ENCODE measurements at places on chromosomes 1 and 21.

GRCh38 chr21:39518055-39518846 is 66.5 kb downstream of the SH3BGR start:
- no peak for DNase-seq

DNA sequence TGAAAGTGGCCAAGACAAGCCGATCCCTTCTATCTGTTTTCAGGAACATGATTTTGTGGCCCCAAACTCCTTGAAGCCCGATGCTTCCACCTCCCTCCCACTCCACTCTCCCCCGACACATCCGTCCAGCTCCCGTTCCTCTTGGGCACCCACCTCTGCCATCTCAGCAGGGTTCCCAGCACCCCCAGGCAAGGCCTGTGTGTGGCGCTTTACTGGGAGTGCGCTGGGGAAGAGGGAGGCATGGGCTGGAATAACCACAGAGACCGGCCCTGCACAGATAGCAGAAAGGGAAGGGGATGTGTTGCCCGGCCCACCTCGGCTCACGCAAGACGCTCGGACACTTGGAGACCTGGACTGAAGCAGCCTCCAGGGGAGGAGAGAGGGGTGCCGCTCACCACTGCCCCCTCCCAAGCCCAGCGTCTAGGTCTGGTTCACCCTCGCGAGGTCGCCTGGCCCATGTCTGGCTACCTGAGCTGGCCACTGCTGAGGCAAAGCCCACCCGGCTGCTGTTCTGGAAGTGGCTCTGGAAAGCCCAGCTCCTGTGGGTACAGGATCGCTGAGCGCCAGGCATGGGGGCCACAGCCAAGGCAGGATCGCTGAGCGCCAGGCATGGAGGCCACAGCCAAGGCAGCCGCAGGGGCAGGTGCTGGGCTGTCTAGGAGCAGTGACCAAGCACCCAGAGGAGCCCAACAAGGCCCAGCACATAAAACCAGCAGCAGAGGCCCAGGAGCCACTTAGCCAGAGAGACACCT is 23.8 kb upstream of the COL18A1 start:
- DNase-seq: no peak

DNA sequence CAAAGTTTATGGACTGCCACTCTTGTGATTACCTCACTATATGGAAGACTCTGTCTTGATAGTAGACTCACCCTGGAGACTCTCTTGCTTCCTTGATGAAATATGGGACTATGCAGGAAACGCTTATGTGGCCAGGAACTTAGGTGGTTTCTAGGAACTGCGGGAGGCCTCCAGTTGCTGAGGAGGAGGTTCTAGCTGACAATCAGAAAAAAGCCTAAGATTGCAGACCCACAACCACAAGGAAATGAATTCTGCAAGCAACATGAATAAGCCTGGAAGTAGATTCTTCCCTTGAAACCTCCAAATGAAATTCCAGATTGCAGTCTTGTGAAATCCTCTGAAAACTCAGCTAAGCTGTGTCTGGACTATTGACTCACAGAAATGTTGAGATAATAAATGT is 88.9 kb upstream of the COL11A1 start:
- DNase-seq: no peak

- no peak for DNase-seq
Measured at GRCh38 chr21:45155910-45156309, 81.5 kb downstream of the ADARB1 start.

- no peak for DNase-seq
Measured at GRCh38 chr1:95286479-95286878, 52.5 kb downstream of the RWDD3 start.

- no peak for DNase-seq
Measured at GRCh38 chr1:7536891-7537591, 234.1 kb upstream of the VAMP3 start.

DNA sequence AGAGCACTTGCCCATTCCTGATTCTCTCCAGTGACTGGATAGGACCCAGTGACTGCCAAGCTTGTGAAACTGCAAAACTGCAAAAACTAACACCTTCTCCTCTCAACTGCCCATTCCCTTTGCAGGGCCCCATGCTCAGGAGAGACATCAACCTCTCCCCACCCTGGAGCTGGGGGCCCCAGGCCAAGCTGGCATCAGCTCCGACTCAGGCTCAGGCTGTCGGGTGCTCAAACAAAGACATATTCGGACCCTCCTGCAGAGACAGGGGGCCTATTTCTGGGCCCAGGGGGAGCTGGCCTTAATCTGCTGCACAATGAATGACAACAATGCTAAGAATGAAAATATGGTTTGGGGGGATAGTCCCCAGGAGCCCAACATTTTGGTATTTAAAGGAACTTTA is 11.8 kb downstream of the LMX1A start:
- no peak for DNase-seq

DNA sequence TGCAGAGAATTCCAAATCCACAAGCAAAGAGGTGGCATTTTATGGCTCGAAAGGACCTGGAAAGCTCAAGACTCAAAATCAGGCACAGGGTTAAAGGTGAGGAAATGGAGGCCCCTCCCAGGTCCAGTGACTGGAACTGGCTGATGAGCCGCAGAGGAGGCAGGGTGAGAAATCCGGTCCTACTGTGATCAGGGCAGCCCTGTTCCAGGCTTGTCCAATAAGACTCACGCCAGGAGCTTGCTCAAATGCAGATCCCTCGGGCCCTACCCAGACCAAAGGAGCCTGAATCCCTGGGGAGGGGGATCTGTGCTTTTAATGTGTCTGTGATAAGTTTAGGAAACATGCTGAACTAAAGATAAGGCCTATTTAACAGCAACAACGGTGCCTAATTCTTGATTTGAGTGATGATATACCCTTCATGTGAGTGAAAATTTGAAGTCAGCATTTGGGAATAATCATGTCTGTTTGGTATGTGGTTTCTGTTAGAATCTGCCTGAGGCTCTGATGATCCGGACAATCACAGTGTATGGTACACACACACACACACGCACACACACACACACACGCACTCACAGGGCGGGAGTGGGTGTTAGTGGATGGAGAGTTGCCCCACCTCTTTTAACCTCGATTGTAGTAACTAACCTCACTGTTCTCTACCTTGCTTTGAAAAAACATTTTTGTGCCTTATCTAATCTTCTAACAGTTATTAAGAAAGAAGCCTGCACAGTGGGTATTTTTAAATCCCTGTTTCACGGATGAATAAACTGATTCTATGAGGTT is 54.1 kb upstream of the LYST start:
- no peak for DNase-seq

GRCh38 chr21:15354516-15354915 is 289.7 kb upstream of the NRIP1 start:
- no peak for DNase-seq

- DNase-seq: no peak
Measured at GRCh38 chr1:145884675-145885074, 991 bp downstream of the ANKRD35 start.

- no peak for DNase-seq
Measured at GRCh38 chr1:236800002-236800620, 5.0 kb downstream of the MTR start.

- DNase-seq: no peak
Measured at GRCh38 chr1:152107031-152107983, 7.9 kb downstream of the TCHH start.

GRCh38 chr1:61004262-61005003 is 77.9 kb upstream of the NFIA start:
- no peak for DNase-seq

- no peak for DNase-seq
Measured at GRCh38 chr1:225602590-225603206, 50.2 kb downstream of the ENAH start.

DNA sequence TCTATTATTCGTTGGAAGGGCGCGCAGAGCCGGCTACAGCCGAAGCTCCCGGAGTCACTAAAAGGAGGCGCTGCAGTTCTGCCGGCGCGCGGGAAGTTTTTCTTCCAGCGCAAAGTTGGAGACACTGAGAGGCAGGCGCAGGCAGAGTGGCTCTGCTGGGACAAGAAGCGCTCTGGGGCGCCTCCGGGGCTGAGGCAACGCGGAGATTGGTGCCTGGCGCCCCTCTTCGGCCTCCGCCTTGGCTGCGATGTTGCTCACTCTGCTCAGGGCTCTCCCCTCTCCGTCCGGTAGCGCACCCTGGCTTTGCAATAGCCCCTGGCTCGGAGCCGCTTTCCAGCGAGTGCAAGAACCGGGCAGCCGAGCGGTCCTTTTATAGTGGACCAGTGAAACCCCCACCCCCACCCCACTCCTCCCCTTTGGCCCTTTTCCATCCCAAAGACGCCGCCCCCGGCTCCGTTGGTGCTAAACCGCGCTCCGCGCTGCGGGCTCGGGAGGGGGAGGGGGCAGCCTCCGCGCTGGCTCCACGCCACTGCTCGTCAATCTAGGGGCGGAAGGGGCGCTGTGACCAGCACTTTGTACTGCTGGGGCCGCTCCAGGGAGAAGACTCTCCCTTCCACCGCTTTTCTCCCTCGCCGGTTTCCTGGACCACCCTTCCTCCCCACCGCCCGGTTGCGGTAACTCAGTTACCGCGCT is at the start of gene ADAMTS1:
TSS of gene ADAMTS1 (minus strand) at position 344 of the 693 bp plus-strand sequence. CDS start 455 bp downstream, outside the sequence.
- DNase-seq: peak; percentile 74

DNA sequence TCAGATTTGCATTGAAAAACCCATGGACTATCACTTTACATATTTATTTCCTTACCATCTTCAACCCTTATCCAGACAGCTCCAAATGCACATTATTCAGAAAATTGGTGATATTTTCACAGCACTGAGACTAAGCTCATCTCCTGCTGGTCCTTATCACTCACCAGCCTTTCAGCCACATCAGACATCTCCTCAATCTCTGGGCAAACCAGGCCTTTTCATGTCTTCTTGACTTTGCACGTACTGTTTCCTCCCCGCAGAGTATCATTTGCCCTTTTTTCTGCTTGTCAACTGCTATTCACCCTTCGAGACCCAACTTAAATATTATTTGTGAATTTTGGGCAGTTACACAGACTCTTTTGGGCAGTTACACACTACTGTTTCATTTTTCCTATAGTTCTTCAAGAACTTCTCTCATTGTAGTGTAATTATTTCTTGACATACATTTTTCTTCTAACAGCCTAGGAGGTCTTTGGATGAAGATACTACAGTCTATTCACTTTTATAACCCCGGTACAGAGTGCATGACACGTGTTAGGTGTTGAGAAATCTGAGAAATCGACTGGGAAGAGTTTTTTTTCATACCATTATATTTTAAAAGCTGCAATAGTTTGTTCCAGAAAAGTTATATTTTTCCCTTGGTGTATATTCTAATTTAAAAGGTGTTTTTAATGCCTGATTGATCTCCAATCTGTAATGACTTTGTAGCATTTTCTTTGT is 98.0 kb downstream of the FGGY start:
- no peak for DNase-seq

- DNase-seq: no peak
Measured at GRCh38 chr1:84540759-84541158, 33.5 kb downstream of the CTBS start.

GRCh38 chr1:219626865-219627264 is 14.0 kb upstream of the ZC3H11B start:
- no peak for DNase-seq

DNA sequence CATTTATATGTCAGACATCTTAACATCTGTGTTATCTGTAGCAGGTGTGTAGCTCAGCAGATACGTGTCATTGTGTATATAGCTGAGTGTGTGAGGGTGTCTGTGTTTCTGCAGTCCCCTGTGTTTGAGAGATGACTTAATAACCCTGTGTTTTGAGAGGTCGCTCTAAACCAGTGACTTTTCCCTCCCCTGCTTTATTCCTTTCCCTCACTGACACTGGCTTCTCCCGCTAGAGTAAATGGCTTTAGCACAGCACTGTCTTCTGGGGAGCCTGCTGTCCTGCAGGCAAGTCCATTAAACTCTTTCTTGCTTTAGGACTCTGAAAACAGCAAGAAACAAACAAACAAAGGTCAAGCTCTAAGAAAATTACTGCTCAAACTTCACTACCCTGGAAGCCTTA is 53.0 kb downstream of the VANGL1 start:
- no peak for DNase-seq

DNA sequence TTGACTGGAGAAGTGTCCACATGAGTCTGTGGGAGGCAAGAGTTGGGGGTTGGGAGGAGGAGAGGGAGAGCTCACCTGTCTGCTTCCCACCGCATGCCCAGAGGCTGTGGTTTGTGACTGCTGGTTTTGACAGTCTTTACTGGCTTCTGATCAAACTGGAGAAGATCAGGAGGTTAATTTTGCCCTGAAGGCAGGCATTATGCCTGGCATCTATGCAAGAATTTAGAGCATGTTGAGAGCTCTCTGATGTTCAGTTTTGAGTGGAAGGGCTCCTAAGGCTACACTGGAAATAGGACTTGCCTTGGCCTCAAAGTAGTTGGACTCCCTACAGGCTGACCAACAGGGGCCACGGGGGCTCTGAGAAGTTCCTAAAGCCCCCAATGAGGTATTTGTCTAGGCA is 101.6 kb downstream of the TLR5 start:
- no peak for DNase-seq

- no peak for DNase-seq
Measured at GRCh38 chr1:203663294-203663693, 36.7 kb downstream of the ATP2B4 start.

DNA sequence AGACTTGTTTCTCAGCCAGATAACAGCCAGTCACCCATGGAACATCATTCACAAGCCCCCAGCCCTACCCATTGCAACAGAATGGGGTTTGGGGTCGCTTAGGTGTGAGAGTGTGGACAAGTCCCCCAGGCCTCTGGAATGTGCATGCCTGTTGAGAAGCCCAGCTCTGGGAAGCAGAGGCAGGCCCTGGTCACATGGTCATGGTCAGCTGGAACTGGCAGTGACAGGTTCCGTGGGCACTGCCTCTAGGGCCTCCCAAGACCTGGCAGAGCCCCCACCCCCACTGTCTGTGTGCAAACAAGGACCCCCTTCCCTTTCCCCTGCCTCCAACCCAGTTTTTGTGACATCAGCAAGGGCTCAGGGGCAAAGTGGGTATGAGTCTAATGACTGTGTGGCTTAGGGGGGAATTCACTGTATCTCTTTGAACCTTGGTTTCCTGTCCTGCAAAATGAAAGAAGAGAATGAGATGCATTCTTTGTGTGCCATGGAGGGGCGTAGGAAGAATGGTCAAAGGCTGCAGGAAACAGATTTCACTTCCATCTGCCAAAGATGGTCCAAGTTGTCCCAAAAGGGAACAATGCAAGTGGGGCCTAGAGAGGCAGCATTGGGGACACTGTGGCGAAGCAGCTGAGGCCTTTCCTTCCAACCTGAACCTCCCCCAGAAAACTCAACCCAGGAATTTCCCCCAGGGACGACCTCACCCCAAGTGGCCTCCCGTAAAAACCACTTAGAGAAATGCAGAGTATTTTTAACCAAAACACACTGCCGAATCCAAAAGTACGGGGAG is 34.7 kb upstream of the SELENON start:
- no peak for DNase-seq

Measured in anterior cingulate cortex (tissue), 58 donors.